ENCODE measurements at places on chromosomes 16 and 17.

- no peak for DNase-seq
These were observed 49.4 kb downstream of the MYH10 start for GRCh38 chr17:8580952-8581658.

- no peak for DNase-seq
These were observed 20.5 kb downstream of the DEXI start for GRCh38 chr16:10921536-10922327.

DNA sequence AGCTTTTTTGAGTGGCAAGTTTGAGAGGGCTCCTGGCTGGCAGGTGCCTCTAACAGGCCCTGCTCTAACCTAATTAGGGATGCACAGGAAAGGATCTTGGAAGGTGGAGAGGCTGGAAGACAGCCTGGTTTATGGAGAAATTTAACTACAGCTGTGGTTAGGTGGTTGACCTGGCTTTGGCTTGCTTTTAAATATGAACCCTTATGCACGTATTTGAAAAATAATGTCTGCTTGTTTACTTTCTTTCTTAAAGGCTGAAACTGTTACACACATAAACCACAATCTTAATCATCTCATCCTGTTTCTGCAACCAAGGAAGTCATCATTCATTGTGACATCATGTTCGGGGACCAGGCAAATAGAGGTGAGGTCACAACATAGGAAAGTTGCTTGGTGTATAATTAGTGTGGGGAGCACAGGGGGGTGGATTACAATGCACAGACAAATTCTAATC, 23.1 kb upstream of the DHRS13 start:
- DNase-seq = peak; percentile 74

DNA sequence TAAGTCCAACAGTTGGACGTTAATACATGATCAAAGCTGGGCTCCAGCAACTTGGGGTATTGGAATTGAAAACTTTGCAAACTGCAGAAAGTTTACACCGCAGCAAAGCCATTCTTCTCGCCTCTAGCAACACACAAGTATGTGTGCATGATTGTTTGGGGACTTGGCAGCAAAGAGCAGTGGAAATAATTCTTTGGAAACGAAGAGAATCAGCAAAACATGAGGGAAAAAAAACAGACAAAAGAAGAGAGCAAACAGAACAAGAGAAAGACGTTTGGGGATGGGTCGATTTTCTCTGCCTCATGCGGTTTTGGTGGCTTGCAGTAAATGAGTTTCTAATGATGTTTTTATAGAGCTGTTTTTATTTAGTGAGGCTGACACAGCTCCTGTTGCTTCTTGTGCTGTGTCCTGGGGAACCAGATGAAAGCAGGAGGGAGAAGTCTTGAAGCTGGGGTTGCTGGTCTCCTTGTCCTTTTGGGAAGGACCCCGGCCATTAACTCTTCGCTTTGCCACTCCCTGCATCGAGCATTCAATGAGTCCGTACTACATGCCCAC, 502.9 kb downstream of the GRIN2A start:
- no peak for DNase-seq

DNA sequence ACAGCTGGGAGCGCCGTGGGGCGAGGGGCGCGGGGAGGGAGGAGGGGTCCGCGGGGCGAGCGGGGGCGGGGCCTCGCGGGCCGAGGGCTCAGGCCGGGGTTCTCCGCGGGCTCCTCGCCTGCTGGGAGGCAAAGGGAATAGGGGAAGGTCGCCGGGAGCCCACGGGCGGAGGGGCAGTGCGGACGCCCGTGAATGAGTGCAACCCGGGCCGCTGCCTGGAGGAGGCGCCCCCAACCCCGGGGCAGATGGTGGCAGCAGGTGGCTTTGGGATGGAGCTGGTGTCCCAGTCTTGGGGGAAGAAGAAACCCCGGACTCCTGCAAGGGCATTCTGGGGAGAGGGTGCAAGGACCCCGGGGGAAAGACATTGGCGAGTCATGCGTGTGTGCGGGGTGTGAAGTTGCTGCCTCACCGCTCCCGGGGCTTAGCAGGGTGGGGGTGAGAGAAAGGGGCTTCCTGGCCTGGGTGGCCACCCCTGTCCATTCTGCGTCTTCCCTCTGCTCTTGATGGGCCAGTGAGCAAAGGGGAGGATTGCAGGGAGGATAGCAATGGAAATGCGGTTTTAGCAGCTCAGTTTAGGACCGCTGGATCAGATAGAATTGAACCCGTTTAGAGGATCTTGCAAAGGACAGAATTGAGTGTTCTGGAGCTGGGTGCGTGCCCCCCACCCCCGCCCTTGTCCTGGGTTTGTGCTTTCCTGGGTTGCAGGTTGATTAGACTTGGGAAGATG, 526 bp downstream of the KIAA0513 start:
- DNase-seq = no peak

DNA sequence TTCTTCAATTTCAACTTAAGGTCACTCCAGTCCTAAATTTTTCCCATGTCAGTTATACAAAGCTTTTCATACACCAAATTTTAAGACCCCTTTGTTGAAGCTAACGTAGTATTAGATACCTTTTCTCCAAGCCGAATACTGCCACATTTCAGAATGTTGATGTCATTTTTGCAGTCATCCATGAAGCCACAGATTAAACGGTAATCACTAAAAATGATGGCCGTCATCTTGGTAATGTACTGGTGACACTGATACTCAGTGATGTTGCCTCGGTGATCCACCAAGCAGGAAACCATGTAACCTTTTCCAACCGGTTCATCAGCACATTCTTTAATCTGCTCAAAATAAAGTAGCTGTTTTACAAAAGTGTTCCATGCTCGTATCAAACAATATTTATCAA, 82.1 kb upstream of the CLEC18B start:
- DNase-seq = no peak

- no peak for DNase-seq
These were observed 9.1 kb upstream of the PSMC3IP start for GRCh38 chr17:42586514-42587230.

Data from hematopoietic multipotent progenitor cell treated with erythropoietin and hydrocortisone succinate and interleukin-3 and kit ligand, for 6 days (in vitro differentiated cells).